ENCODE measurements at places on chromosomes 7 and 10.

DNA sequence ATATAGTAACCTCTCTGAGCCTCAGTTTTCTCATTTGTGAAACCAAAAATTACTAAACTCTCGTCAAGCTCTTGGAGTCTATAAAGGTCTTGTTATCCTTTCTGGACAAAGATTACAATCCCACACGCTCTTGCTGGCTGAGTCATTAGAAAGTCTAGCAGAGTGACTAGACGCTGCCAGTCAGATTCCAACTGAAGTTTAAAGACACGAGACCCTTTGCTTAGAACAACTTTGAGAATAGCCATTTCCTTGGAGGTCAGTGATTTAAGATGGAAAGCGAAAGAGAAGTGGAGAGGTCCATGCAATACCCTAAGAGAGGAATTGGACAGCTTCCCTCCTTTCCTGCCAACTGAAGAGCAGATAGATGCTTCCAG lies 119.5 kb downstream of the APBB1IP start:
- no peak for DNase-seq

DNA sequence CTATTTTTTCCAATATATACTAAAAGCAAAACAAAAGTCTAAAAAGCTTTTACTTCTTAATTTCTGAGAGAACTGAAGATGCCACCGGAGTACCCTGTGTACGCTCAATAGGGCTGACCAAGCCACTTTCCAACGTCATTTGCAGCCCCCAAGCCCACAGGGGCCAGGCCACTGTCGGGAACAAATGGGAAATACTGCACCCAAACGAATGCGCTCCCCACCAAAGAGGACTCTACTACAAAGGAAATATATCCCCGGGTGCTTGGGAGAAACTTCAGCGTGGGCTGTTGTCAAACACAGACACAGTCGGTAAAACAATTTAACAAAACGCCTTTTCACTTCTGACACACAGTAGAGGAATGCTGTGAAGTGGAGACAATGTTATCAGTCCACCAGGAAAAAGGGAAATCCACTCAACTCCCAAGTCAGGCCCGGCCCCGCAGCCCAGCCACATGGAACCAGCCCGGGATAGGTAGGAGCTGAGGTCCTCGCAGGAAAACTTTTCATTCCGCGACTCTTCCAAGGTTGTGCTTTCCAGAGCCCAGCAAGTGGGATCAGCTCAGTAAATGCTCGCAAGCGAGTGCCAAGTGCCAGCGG lies 1.4 kb downstream of the PARD3 start:
- no peak for DNase-seq

- no peak for DNase-seq
Observed at GRCh38 chr10:91367127-91367531, 43.0 kb upstream of the HECTD2 start.

DNA sequence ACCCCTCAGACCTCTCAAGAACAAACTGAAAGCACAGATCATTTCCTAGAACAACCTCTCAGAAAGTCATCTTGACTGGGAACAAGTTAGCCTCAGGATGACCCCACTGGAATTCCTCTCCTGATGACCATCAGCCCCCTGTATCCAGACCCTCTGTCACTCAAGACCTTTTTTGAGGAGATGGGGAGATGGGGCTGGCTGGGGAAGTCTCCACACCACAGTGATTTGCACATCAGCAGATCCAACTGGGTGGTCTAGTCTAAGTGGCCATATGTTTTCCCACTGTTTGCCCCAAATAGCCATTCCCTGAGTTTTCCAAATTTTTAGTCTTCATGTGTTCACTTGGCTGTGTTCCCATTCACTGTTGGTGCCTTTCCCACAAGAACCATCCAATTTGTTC lies 452.4 kb upstream of the NPVF start:
- DNase-seq: no peak

GRCh38 chr7:127667017-127667670 lies 15.2 kb downstream of the SND1 start:
- no peak for DNase-seq

GRCh38 chr7:37943905-37944736 lies 23.7 kb downstream of the EPDR1 start:
- DNase-seq: no peak
